CD8-positive, alpha-beta memory T cell (primary cell): ENCODE measurements at places on chromosomes 13 and 19. TPM values are rescaled to one million over a fixed set of nuclear protein-coding genes. Genes with fewer than 3 reads are reported as not detected.

- no peak for DNase-seq
- H3K4me3 ChIP-seq, result no peak overlapping the region
- no peaks in the 10 kb centered on the region for H3K36me3 ChIP-seq
- H3K4me1 ChIP-seq, result no peaks in the 10 kb centered on the region
Measured at GRCh38 chr19:35488677-35489076, 1.6 kb downstream of the KRTDAP start.

GRCh38 chr13:31213651-31214289, 14.0 kb downstream of the B3GLCT start:
- no peak overlapping the region for H3K27ac ChIP-seq
- no peaks in the 10 kb centered on the region for H3K27me3 ChIP-seq
- H3K4me3 ChIP-seq, result no peak overlapping the region
- H3K4me1 ChIP-seq, result no peaks in the 10 kb centered on the region
- no peak for DNase-seq

GRCh38 chr13:98173431-98174152, 3.5 kb downstream of the RNF113B start:
- no peak overlapping the region for H3K4me3 ChIP-seq
- no peaks in the 10 kb centered on the region for H3K27me3 ChIP-seq
- no peaks in the 10 kb centered on the region for H3K36me3 ChIP-seq

DNA sequence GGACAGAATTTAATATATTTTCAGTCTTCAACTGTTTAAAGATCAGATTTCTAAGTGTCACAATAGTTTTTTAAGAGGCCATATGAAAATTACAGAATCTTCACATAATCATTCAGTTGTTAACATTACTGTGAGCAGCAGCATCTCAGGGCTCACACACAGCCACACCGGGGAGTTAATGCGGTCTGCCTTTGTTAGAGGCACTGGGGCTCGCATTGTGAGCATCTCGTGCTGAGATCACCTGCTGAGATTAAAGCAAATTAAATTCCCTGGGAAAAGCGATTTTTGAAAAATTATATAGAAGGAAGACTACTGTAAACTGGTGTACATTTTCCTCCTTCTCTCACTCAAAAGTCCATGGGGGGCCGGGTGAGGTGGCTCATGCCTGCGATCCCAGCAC, 16.6 kb downstream of the GPR12 start:
- no peak for DNase-seq
- no peak overlapping the region for H3K4me3 ChIP-seq
- H3K27ac ChIP-seq, result no peak overlapping the region
- H3K4me1 ChIP-seq, result no peaks in the 10 kb centered on the region
- no peaks in the 10 kb centered on the region for H3K36me3 ChIP-seq

DNA sequence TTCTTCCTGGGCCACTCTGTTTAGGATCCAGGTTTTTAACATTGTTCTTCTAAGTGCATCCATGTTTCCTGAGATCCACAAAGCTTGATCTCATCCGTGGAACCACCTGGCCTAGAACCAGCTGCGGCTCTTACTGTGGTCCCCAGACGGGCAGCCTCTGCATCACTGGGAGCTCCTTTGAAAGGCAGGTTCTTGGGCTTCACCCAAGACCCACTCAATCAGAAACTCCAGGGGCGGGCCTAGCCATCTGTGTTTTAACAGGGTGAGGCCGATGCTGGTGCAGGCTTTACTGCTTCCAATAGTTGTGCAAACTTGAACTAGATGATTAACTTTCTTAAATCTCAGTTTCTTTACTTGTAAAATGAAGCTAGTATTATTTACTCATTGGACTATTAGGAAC, 605.7 kb downstream of the FGF9 start:
- no peaks in the 10 kb centered on the region for H3K27me3 ChIP-seq
- H3K4me3 ChIP-seq, result no peak overlapping the region
- no peak overlapping the region for H3K27ac ChIP-seq
- no peak for DNase-seq

OR4F17 gene
- not detected for total RNA-seq

ZNF253 gene
- 14.0 TPM for total RNA-seq

- H3K36me3 ChIP-seq, result no peaks in the 10 kb centered on the region
- H3K27ac ChIP-seq, result no peak overlapping the region
- H3K4me1 ChIP-seq, result peaks cover 2% of the 10 kb centered on the region
- no peak overlapping the region for H3K4me3 ChIP-seq
- DNase-seq, result no peak
Measured at GRCh38 chr19:45895519-45895972, 6.9 kb downstream of the MYPOP start.

GRCh38 chr19:39937787-39938186, 3.4 kb upstream of the FCGBP start:
- H3K36me3 ChIP-seq, result no peaks in the 10 kb centered on the region
- H3K27ac ChIP-seq, result no peak overlapping the region
- H3K27me3 ChIP-seq, result no peaks in the 10 kb centered on the region
- H3K4me3 ChIP-seq, result no peak overlapping the region
- DNase-seq, result no peak
- H3K4me1 ChIP-seq, result peaks cover 68% of the 10 kb centered on the region

GRCh38 chr19:1465191-1466016, 13.6 kb downstream of the C19orf25 start:
- no peak overlapping the region for H3K4me3 ChIP-seq
- DNase-seq, result no peak
- H3K4me1 ChIP-seq, result peaks cover 17% of the 10 kb centered on the region

DNA sequence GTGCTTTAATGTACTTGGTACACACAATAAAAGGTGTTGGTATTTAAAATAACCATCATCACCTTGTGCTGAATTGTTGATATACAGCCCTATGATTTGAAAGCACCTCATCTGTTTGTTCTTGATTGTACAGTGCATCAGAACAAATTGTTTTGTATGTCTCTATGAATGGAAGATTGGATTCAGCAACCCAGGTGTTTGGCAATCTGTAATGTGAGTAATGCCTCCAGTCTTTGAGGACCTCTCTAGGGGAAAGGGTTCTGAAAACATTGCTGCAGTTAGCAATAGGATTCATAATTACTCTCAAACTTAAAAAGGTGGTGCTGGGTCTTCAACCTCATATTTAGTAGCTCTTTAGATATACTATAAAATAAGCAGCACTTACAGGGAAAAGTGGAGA, 341.8 kb downstream of the OXGR1 start:
- H3K27ac ChIP-seq, result no peak overlapping the region
- no peaks in the 10 kb centered on the region for H3K27me3 ChIP-seq
- H3K4me3 ChIP-seq, result no peak overlapping the region
- H3K36me3 ChIP-seq, result no peaks in the 10 kb centered on the region

- H3K4me1 ChIP-seq, result no peaks in the 10 kb centered on the region
- no peaks in the 10 kb centered on the region for H3K27me3 ChIP-seq
Measured at GRCh38 chr13:41634407-41634806, 177.1 kb downstream of the RGCC start.

DNA sequence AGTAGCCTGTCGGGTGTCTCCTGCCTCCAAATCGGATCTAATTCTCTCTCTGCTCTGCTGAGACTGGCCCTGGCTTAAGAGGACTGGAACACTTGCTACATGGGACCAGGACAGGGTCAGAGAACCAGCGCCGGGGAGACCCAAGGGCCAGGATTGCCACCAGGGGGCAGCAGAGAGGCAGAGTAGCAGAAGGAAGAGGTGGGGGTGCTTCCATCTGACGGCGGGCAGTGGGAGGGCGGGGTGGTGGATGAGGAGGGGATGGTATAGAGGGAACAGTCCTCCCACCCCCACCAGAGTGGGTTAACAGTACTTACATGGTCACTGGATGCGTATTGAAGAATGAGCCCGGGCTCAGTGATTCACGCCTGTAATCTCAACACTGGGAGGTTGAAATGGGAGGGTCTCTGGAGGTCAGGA, 11.9 kb downstream of the SELENOW start:
- H3K27me3 ChIP-seq, result no peaks in the 10 kb centered on the region
- H3K4me1 ChIP-seq, result no peaks in the 10 kb centered on the region
- DNase-seq, result peak; percentile 80
- no peaks in the 10 kb centered on the region for H3K36me3 ChIP-seq
- H3K4me3 ChIP-seq, result no peak overlapping the region
- H3K27ac ChIP-seq, result no peak overlapping the region

PODNL1 gene
- total RNA-seq, result 0.24 TPM

MTUS2 gene
- total RNA-seq, result not detected

- DNase-seq, result no peak
- no peaks in the 10 kb centered on the region for H3K36me3 ChIP-seq
- no peaks in the 10 kb centered on the region for H3K4me1 ChIP-seq
- H3K4me3 ChIP-seq, result no peak overlapping the region
Measured at GRCh38 chr19:31625575-31625974, 276.3 kb upstream of the TSHZ3 start.
